Activated CD4-positive, alpha-beta T cell treated with anti-CD3 and anti-CD28 coated beads, Interleukin-2, amount 10 ng/mL, durations not matched to agents 24 days and 14 days (primary cell): ENCODE measurements at places on chromosomes 5 and 9. TPM values are rescaled to one million over a fixed set of nuclear protein-coding genes. Genes with fewer than 3 reads are reported as not detected.

Gene BAAT
- total RNA-seq, result 0.07 TPM in 1 of 2 replicates, not detected in the other

Gene JAKMIP2
- 1.2 and 1.6 TPM in 2 replicates for total RNA-seq

Gene GABRA6
- total RNA-seq, result not detected in 2 replicates

Gene FIBCD1
- total RNA-seq, result not detected in 2 replicates

Gene SPINK7
- total RNA-seq, result not detected in 2 replicates

Gene NIPAL4
- total RNA-seq, result 2.2 and 2.7 TPM in 2 replicates

Gene HAPLN1
- total RNA-seq, result not detected in 2 replicates

Gene ZNF883
- total RNA-seq, result 0.24 TPM in 1 of 2 replicates, not detected in the other

Gene BHMT
- not detected in 2 replicates for total RNA-seq

GRCh38 chr5:176413255-176413565, 3.1 kb downstream of the CLTB start:
- peaks cover 9% of the 10 kb centered on the region for H3K36me3 ChIP-seq
- DNase-seq, result no peak
- peaks cover 32% of the 10 kb centered on the region for H3K4me1 ChIP-seq
- H3K4me3 ChIP-seq, result no peak overlapping the region
- no peaks in the 10 kb centered on the region for H3K27me3 ChIP-seq

- no peak overlapping the region for H3K27ac ChIP-seq
- no peaks in the 10 kb centered on the region for H3K36me3 ChIP-seq
- H3K4me3 ChIP-seq, result no peak overlapping the region
- no peaks in the 10 kb centered on the region for H3K4me1 ChIP-seq
- H3K27me3 ChIP-seq, result no peaks in the 10 kb centered on the region
Observed at GRCh38 chr5:171137768-171138525, 171.1 kb upstream of the TLX3 start.

DNA sequence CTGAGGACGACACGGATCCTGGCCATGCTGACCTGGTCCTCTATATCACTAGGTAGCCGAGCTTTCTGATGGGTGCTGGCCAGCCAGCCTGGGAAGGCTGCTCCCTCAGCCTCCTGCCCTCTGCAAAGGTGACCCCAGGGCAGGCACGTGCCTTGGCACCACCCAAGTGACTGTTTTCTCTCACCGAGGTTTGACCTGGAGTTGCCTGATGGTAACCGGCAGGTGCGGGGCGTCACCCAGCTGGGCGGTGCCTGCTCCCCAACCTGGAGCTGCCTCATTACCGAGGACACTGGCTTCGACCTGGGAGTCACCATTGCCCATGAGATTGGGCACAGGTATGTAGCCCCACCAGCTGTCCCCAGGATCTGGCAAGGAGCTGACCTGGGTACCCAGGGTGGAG, 3.8 kb downstream of the ADAMTS13 start:
- peaks cover 11% of the 10 kb centered on the region for H3K4me1 ChIP-seq
- H3K36me3 ChIP-seq, result no peaks in the 10 kb centered on the region
- DNase-seq, result no peak
- H3K27me3 ChIP-seq, result peaks cover 26% of the 10 kb centered on the region

DNA sequence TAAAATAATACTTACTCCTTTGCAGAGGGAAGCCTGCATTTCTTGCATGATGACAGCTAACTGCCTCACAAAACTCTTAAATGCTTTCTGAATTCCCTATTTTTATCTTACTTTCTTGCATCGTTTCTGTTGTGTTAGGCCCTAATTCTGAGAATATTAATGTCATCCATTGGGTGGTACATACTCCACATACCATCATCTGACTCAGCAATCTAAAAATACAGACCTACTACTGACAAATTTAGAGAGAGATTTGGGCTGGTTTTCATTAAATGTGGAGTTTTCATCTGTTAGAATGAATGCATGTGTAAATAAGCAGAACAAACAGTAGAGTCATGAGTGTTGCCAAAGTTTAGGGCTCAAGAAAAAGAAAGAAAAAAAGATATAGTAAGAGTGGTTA, 26.5 kb upstream of the KCNN2 start:
- H3K27ac ChIP-seq, result no peak overlapping the region
- H3K4me1 ChIP-seq, result no peaks in the 10 kb centered on the region
- H3K36me3 ChIP-seq, result no peaks in the 10 kb centered on the region
- no peaks in the 10 kb centered on the region for H3K27me3 ChIP-seq
- no peak overlapping the region for H3K4me3 ChIP-seq

DNA sequence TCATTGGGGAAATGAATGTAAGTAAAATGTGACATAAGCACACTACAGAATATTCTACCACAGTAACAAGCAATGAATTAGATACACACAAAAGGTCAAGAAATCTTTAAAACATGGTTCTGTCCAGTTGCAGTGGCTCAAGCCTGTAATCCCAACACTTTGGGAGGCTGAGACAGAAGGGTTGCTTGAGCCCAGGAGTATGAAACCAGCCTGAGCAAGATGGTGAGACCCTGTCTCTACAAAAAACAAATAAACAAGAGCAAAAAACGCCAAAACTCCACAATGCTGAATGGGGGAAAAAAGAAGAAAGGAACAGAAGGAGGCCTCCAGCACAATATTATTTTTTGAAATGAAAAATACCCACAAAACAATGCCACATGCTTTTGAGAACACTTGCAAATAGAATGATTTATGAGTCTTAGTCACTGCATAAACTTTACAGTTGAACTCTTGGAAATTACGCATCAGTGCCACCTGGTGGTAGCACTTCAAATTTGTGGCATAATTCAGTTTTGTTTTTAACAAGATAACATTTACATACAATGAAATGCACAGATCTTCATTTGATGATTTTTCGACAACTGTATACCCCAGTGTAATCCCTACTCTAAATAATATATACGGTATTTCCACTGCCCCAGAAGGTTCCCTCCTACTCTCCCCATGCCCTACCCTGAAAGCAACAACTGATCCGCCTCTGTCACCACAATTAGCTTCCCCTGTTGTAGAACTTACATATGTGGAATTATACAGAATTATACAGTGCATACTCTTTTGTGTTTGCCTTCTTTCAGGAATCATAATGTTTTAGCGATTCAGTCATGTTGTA, 14.4 kb upstream of the SPINK4 start:
- no peak overlapping the region for H3K4me3 ChIP-seq
- H3K36me3 ChIP-seq, result no peaks in the 10 kb centered on the region
- H3K4me1 ChIP-seq, result peaks cover 23% of the 10 kb centered on the region
- H3K27ac ChIP-seq, result peak overlapping the region; percentile 0

GRCh38 chr5:42923710-42924109, 112.0 kb upstream of the SELENOP start:
- no peaks in the 10 kb centered on the region for H3K4me1 ChIP-seq
- no peak for DNase-seq
- no peak overlapping the region for H3K27ac ChIP-seq
- H3K27me3 ChIP-seq, result peaks cover 6% of the 10 kb centered on the region

DNA sequence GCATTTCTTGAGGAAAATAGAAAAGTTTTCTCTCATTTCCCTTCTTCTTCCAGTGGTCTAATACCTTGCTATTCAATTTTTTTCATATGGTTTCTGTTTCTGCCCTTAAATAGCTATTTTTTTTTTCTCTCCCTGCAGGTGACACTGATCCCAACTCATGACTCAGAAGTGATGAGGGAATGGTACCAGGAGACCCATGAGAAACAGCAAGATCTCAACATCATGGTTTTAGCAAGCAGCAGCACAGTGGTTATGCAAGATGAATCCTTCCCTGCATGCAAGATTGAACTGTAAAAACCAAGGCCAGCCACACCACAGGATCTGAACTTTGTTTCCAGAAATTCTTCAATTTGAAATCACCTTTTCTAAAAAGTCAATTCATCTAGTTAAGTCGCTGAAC, 97.7 kb downstream of the MAP1B start:
- no peak overlapping the region for H3K4me3 ChIP-seq
- no peaks in the 10 kb centered on the region for H3K4me1 ChIP-seq
- peaks cover 1% of the 10 kb centered on the region for H3K36me3 ChIP-seq

- H3K4me1 ChIP-seq, result peaks cover 4% of the 10 kb centered on the region
- H3K27me3 ChIP-seq, result no peaks in the 10 kb centered on the region
Observed at GRCh38 chr5:150126921-150127265, 28.8 kb downstream of the PDGFRB start.

GRCh38 chr5:169576181-169576598, 7.4 kb upstream of the SPDL1 start:
- no peak overlapping the region for H3K27ac ChIP-seq
- DNase-seq, result no peak
- H3K27me3 ChIP-seq, result peaks cover 47% of the 10 kb centered on the region
- H3K4me1 ChIP-seq, result peaks cover 4% of the 10 kb centered on the region
- H3K4me3 ChIP-seq, result no peak overlapping the region
- H3K36me3 ChIP-seq, result no peaks in the 10 kb centered on the region

DNA sequence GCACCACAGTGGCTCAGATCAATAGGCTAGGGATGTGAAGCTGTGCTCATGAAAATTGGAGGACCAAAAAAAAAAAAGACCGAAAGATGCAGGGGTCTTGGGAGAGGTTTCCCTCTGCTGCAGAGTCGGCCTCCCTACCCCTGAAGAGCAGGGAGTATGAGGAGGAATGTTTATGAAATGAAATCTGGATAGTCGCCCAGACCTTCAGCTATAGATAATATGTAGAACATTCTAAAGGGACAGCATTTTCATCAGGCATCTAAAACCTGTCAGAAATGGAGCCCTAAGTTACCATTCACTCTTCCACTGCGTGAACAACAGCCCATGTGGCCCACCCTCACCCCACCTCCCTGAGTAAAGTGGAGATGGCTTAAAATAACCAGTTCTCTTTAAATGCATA, 122.9 kb downstream of the TMEM174 start:
- H3K36me3 ChIP-seq, result peaks cover 6% of the 10 kb centered on the region
- peaks cover 75% of the 10 kb centered on the region for H3K27me3 ChIP-seq
- H3K27ac ChIP-seq, result no peak overlapping the region
- DNase-seq, result no peak
- no peak overlapping the region for H3K4me3 ChIP-seq
- H3K4me1 ChIP-seq, result no peaks in the 10 kb centered on the region

GRCh38 chr9:109182940-109183798, 16.1 kb upstream of the FRRS1L start:
- no peak overlapping the region for H3K27ac ChIP-seq
- no peak overlapping the region for H3K4me3 ChIP-seq
- DNase-seq, result peak; percentile 68
- no peaks in the 10 kb centered on the region for H3K36me3 ChIP-seq
- peaks cover 28% of the 10 kb centered on the region for H3K27me3 ChIP-seq

DNA sequence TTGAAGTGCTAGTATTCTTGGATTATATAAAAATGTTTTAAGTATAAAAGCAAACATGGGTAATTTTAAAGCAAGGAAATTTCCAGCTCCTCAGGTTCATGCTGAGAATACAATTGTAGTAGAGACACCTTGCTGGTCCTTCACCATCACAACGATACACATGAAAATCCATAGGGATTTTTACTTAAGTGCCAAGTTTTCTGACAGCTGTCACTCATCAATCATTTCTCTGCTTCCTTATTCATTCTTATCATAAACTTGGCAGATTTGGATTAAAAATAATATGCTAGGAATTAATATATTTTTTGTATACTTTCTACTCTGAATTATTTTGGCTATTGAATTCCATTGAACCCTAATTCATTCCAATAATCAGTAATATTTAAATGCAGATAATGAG, 167.9 kb upstream of the PTGER4 start:
- H3K27me3 ChIP-seq, result no peaks in the 10 kb centered on the region
- H3K36me3 ChIP-seq, result peaks cover 4% of the 10 kb centered on the region
- no peak overlapping the region for H3K4me3 ChIP-seq
- no peak overlapping the region for H3K27ac ChIP-seq

- H3K4me1 ChIP-seq, result peaks cover 5% of the 10 kb centered on the region
- no peak overlapping the region for H3K4me3 ChIP-seq
- H3K36me3 ChIP-seq, result no peaks in the 10 kb centered on the region
- H3K27me3 ChIP-seq, result peaks cover 2% of the 10 kb centered on the region
- DNase-seq, result no peak
Observed at GRCh38 chr9:105333076-105333475, 88.6 kb downstream of the SLC44A1 start.

GRCh38 chr5:147935032-147935431, 28.7 kb upstream of the C5orf46 start:
- H3K4me1 ChIP-seq, result no peaks in the 10 kb centered on the region
- no peak for DNase-seq

GRCh38 chr9:129037767-129038098, 1.3 kb downstream of the MIGA2 start:
- H3K4me3 ChIP-seq, result peak overlapping the region; percentile 98
- H3K4me1 ChIP-seq, result peaks cover 26% of the 10 kb centered on the region
- no peak overlapping the region for H3K27ac ChIP-seq

- no peaks in the 10 kb centered on the region for H3K27me3 ChIP-seq
- H3K36me3 ChIP-seq, result no peaks in the 10 kb centered on the region
- no peaks in the 10 kb centered on the region for H3K4me1 ChIP-seq
- no peak for DNase-seq
- no peak overlapping the region for H3K27ac ChIP-seq
Observed at GRCh38 chr9:24071091-24071490, 245.1 kb upstream of the ELAVL2 start.

- H3K27ac ChIP-seq, result no peak overlapping the region
- no peaks in the 10 kb centered on the region for H3K4me1 ChIP-seq
- no peak overlapping the region for H3K4me3 ChIP-seq
- no peak for DNase-seq
- H3K36me3 ChIP-seq, result peaks cover 11% of the 10 kb centered on the region
Observed at GRCh38 chr9:14661421-14662059, 31.7 kb downstream of the ZDHHC21 start.

GRCh38 chr9:136769710-136770191, 5.4 kb upstream of the LCN15 start:
- H3K27me3 ChIP-seq, result peaks cover 4% of the 10 kb centered on the region
- H3K36me3 ChIP-seq, result no peaks in the 10 kb centered on the region
- H3K4me3 ChIP-seq, result no peak overlapping the region
- H3K27ac ChIP-seq, result no peak overlapping the region

GRCh38 chr9:130868230-130868629, 28.4 kb downstream of the QRFP start:
- DNase-seq, result no peak
- H3K4me3 ChIP-seq, result no peak overlapping the region
- H3K36me3 ChIP-seq, result peaks cover 4% of the 10 kb centered on the region
- H3K27me3 ChIP-seq, result no peaks in the 10 kb centered on the region
- H3K27ac ChIP-seq, result no peak overlapping the region
- H3K4me1 ChIP-seq, result no peaks in the 10 kb centered on the region

GRCh38 chr5:180105827-180106312, 34.3 kb upstream of the RNF130 start:
- H3K4me1 ChIP-seq, result no peaks in the 10 kb centered on the region
- no peak overlapping the region for H3K27ac ChIP-seq
- no peak for DNase-seq

DNA sequence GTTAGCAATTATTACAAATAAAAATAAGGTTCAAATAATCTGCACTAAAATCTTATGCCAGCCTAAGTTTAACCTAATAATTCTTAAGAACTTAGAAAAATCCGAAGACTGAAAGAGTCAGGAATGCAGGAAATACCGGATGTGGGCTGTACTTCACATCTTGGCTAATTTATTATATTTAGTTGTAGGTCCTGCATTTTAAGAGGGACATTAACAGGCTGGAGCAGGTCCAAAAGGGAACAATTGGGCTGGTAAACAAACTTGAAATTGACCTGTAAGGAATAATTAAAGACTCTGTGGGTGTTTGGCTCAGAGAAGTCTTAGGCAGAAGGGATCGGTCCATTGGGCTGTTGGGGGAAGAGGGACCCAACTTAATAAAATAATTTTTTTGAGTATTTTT, 18.4 kb downstream of the GLRA1 start:
- H3K4me3 ChIP-seq, result no peak overlapping the region
- no peak overlapping the region for H3K27ac ChIP-seq
- no peak for DNase-seq

GRCh38 chr9:3012245-3012644, 168.3 kb upstream of the PUM3 start:
- H3K4me1 ChIP-seq, result no peaks in the 10 kb centered on the region
- no peaks in the 10 kb centered on the region for H3K27me3 ChIP-seq
- no peak overlapping the region for H3K4me3 ChIP-seq
- DNase-seq, result no peak
